ENCODE measurements at places on chromosomes 11 and 22. TPM values are rescaled to one million over a fixed set of nuclear protein-coding genes. Genes with fewer than 3 reads are reported as not detected.

Gene PIWIL4
- total RNA-seq: 7.7 TPM

Gene OR52E8
- total RNA-seq: not detected

Gene ANO3
- total RNA-seq: 4.1 TPM

Gene PTPN5
- total RNA-seq: 36.7 TPM

Gene SF3B2
- total RNA-seq: 90.9 TPM

DNA sequence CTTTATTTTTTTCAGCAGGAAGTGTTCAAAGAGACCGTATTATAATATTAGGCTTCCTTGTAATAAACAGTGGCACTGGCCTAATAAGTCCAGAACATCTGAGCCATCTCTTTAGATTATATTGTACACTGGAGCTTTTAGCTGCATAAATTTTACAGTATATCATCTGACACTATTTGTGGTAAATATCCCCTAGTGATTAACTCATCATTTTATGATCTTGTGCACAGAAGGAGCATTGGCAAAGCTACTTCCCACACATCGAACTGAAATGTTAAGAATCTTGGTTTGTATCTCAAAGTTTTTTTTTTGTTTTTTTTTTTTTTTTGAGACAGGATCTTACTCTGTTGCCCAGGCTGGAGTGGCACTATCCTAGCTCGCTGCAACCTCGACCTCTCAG lies 162.7 kb downstream of the HIPK3 start:
- no peak for DNase-seq

- no peak for DNase-seq
These were observed 9.2 kb downstream of the LIN7C start for GRCh38 chr11:27497284-27497866.

DNA sequence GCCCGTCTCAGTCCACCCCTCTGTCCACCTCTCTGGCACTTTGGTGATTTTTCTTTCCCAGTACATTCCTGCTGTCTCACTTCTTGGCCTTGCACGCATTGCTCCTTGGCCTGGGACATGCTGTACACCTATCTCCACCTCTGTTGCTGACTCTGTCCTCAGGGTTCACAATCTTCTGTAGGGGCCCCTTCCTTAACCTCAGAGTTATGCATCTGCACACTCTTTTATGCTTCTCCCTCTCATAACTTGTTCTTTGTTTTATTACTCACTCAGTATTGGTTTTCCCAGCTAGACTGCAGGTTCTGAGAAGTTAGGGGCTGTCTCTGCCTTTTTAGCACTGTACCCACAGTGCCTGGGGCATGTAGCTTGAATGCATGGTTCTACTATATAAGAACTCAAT lies 139.1 kb upstream of the MTMR2 start:
- no peak for DNase-seq

GRCh38 chr11:110027627-110028371 lies 65.4 kb upstream of the ZC3H12C start:
- DNase-seq: no peak

GRCh38 chr22:49380828-49381114 lies 446.9 kb downstream of the BRD1 start:
- no peak for DNase-seq

- no peak for DNase-seq
These were observed 389.3 kb downstream of the KCNA4 start for GRCh38 chr11:29627541-29627940.
